Motor neuron (in vitro differentiated cells): ENCODE measurements at places on chromosomes 5 and 9. TPM values are rescaled to one million over a fixed set of nuclear protein-coding genes. Genes with fewer than 3 reads are reported as not detected.

Gene PDE4D
- total RNA-seq, result 8.7 and 10.1 TPM in 2 replicates

GRCh38 chr5:144083185-144083584 lies 87.3 kb downstream of the YIPF5 start:
- no peak for ATAC-seq

DNA sequence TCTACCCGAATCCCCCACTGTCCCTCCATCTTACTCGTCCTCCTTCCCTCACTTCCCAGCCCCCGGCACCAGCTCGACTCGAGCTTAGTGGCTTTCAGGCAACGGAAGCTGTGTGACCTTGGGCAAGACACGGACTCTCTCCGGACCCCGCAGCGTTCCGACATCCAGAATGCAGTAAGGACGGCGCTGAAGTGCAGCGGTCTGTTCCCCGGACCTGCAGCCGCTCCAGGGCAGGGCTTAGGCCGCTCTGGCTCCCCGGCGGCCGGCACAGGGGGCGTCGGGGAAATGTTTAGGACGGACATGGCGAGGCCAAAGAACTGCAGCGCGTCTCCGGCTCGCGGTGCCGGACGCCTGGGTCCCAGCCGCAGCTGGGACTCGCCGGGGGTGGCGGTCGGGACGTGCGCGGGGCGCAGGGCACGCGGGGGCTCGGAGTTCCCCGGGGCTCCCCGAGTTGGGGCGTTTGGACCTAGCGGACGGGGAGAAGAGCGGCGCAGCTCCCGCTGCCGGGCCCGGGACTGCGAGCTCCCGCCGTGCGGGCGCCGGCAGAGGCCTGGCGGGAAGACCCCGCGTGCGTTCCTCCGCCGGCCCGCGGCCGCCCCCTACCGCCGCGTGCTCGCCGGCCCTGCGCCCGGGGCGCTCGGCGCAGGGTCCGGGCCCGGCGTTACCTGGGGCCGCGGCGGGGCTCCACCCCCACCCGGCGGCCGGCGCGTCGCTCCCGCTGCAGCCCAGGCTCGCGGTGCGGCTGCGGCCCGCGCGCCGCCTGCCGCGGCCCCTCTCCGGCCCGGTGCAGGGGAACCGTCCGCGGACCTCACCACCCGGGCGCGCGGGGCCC lies 5.6 kb upstream of the RNF44 start:
- ATAC-seq, result peak; percentile 37

- ATAC-seq, result peak; percentile 72
These were observed at the start of gene MCIDAS for GRCh38 chr5:55226934-55227663. Gene MCIDAS (minus strand): TSS chr5:55227315. CDS start chr5:55227138, 177 bp downstream.

DNA sequence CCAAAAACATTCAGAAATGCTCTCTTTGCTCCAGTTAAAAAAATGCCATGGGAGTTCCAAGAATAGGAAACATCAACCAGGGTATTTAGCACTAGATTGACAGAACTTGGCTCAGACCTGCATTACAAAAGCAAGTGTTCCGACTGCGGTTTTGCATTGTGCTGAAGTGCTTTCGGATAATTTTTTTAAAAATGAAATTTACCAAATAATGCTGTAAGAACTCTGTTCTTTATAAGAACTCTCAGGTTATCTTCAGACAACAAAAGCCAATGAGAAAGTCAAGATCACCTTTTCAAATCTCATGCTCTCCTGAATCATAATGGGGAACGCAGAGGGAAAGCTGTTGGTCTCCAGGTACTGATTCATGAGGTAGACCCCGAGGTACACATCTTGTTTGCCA lies 483 bp upstream of the PLPP6 start:
- no peak for ATAC-seq
